Endothelial cell of umbilical vein (primary cell): ENCODE measurements at places on chromosomes 7 and 10.

- H3K4me3 ChIP-seq = no peak overlapping the region
- no peaks in the 10 kb centered on the region for H3K36me3 ChIP-seq
- H3K27ac ChIP-seq = peak overlapping the region; percentile 21
- no peaks in the 10 kb centered on the region for H3K27me3 ChIP-seq
- H3K4me1 ChIP-seq = peaks cover 48% of the 10 kb centered on the region
These were observed 342.7 kb upstream of the KLF6 start for GRCh38 chr10:4127518-4128315.

DNA sequence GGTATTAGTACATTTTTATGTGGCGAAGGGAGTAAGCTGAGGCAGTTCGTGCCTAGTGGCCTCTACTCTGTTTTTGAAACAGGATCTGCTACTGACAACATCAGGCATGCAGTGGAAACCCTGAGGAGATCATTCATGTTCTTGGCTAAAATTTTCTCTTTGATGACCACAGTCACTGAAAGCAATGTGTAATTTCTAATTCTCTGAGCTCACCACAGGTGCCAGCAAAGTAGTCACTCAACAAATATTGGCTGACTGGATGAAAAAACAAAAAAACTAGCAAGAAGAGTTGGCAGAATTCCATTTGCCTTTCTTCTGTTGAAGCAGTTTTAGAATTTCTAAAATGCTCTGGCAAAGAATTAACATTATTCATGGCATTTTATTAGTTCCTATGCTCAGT lies 176.5 kb upstream of the KCTD7 start:
- H3K4me3 ChIP-seq = no peak overlapping the region
- H3K27me3 ChIP-seq = no peaks in the 10 kb centered on the region
- no peaks in the 10 kb centered on the region for H3K4me1 ChIP-seq
- no peaks in the 10 kb centered on the region for H3K36me3 ChIP-seq

- H3K4me3 ChIP-seq = no peak overlapping the region
- no peak overlapping the region for H3K27ac ChIP-seq
- peaks cover 2% of the 10 kb centered on the region for H3K27me3 ChIP-seq
- H3K4me1 ChIP-seq = no peaks in the 10 kb centered on the region
These were observed 47.7 kb upstream of the LYZL1 start for GRCh38 chr10:29240986-29241660.

- DNase-seq = no peak
- H3K4me1 ChIP-seq = no peaks in the 10 kb centered on the region
- peaks cover 4% of the 10 kb centered on the region for H3K27me3 ChIP-seq
- H3K36me3 ChIP-seq = no peaks in the 10 kb centered on the region
- no peak overlapping the region for H3K27ac ChIP-seq
- no peak overlapping the region for H3K4me3 ChIP-seq
These were observed 258.7 kb downstream of the CCDC3 start for GRCh38 chr10:12742771-12743170.

- no peaks in the 10 kb centered on the region for H3K4me1 ChIP-seq
- H3K36me3 ChIP-seq = no peaks in the 10 kb centered on the region
- no peaks in the 10 kb centered on the region for H3K27me3 ChIP-seq
- no peak overlapping the region for H3K27ac ChIP-seq
These were observed 1086.8 kb downstream of the KCNMA1 start for GRCh38 chr10:76550806-76551205.

DNA sequence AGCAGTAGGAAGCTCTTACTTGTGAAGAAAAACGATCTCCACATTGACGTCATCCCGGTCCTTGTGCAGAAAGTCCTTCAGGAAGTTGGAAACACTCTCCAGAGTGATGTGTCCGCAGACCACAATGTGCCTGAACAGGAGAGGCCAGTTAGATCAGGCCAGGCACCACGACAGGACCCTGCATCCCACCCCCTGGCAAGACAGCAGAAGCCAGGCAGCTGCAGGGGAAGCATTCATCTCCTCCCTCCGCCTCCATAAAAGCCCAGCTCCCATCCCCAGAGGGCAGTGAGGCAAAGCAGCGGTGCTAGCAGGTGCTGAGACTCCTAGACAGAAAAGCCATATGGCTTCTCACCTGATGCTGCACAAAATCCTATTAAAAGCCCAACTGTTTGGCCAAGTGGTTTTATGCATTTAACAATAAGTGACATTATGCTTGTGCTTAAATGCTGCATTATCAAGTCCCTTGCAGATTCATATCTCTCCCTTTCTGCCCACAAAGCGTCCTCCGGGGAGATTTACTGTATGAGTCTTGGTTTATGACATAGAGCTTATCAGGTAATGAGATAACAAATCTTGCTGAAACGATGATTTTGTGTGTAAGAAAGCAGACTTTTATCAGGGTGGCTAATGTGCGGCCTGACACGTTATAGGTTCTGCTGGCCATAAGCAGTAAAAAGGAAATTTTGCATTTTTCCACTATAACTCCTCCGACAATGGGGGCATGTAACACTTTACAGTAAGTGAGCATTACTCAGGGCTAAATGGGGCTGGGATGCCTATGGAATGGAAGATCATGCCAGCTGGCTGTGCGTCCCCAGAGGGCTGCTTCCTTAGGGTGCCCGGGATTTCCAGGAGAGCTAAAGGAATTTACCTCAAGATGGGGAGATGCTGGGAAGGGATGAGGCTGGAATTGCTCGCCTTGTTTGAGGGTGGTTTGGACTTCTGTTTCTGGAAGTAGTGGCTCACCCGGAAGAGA lies 546.9 kb downstream of the KCNMA1 start:
- no peaks in the 10 kb centered on the region for H3K36me3 ChIP-seq
- H3K27me3 ChIP-seq = no peaks in the 10 kb centered on the region
- H3K27ac ChIP-seq = no peak overlapping the region
- DNase-seq = no peak

DNA sequence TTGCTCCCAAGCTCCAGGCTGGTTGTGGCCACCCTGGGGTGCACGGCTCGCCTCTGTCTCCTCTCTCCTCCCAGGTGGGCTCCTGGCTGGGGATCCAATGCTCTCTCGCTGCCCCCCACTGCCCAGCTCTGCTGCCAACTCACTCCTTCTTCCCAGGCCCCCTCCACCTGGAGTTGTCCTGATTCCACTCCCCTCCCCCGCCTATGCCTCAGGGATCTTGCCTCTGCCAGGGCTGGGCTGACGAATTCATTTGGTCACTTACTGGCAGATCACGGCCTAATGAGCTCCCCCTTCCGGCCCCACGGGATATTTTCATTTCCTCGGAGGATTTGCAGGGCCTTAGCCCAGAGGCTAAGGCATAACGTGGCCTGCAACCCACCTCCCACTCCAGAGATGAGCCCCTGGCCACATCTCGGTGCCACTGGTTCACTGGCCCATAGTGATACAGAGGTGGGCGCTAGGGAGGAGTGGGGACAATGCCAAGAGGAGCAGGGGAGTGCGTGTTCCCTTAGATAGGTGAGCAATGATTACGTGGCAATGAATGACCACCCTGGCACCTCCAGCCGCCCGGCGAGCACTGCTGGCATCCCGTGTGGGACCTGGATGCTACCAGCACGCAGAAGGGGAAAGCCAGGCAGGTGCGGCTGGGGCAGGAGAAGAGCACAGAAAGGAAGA lies 344.6 kb upstream of the SHH start:
- no peak for DNase-seq
- H3K4me3 ChIP-seq = no peak overlapping the region
- H3K27me3 ChIP-seq = no peaks in the 10 kb centered on the region
- no peaks in the 10 kb centered on the region for H3K36me3 ChIP-seq
- H3K27ac ChIP-seq = no peak overlapping the region
- H3K4me1 ChIP-seq = no peaks in the 10 kb centered on the region

- no peaks in the 10 kb centered on the region for H3K36me3 ChIP-seq
- no peak overlapping the region for H3K27ac ChIP-seq
- no peaks in the 10 kb centered on the region for H3K27me3 ChIP-seq
- no peak for DNase-seq
- H3K4me1 ChIP-seq = peaks cover 21% of the 10 kb centered on the region
These were observed 5.0 kb downstream of the TNS3 start for GRCh38 chr7:47576866-47577306.

DNA sequence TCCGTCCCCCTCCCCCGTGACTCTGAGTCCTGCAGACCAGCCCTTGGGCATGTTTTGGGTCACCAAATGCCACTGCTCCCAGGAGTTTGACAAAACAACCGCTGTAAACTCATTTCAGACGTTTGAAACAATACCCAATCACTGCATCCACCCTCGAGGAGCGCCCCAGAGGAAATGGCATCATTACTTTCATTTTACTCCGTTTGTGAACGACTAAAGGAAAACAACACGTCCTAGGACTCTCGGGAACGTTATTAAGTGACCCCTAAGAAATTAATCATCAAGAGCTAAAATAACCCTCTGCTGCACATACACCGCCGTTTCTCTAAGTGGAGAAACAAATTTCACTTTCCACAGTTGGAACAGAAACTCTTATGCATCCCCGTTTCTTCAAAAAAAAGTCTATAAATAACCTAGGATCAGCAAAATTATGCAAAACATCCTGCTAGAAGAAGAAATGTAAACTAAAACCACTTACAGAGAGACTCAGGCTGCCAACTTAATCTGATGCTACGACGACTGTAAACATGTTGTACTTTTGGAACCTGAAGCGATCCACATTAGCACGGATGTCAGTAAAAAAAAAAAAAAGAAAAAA lies 109.9 kb upstream of the EFCAB10 start:
- H3K4me3 ChIP-seq = peak overlapping the region; percentile 78
- peaks cover 6% of the 10 kb centered on the region for H3K4me1 ChIP-seq
- peak overlapping the region; percentile 71 for H3K27ac ChIP-seq
- peak; percentile 89 for DNase-seq

DNA sequence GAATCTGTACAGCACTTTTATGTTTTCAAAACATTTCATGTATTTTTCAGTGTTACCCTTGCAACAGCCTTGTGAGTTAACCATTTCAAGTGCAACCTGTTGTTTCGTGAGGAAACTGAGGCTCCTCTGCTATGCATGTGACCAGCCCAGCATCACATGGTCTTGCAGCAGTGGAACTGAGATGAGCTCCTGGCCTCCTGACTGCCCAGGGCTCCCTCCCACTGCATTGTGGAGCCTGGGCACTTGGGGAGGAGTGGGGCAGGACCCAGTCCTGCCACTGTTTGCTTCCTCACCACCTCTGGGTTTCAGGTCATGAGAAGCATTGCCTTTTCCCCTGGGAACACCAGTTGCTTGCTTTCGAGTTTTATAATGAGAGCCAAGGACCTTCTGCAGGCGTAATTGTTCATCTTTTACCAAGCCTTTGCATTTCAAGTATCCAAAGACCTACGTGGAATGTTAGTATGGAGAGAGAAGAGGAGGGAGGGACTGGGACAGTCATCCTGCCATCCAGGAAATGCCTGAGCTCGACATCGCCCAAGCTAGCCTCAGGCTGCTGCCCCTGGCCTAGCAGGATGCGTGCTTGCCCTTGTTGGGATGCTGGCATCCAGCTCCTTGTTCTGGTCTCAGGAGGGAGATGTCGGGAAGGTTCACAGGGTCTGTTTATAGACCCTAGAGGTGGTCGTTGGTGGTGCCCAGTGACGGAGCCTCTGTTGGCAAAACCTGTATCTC lies 32.3 kb upstream of the BHLHA15 start:
- no peak overlapping the region for H3K4me3 ChIP-seq
- H3K4me1 ChIP-seq = no peaks in the 10 kb centered on the region
- no peak overlapping the region for H3K27ac ChIP-seq
- DNase-seq = no peak

- H3K27ac ChIP-seq = no peak overlapping the region
- peaks cover 50% of the 10 kb centered on the region for H3K4me1 ChIP-seq
- no peak overlapping the region for H3K4me3 ChIP-seq
- no peaks in the 10 kb centered on the region for H3K27me3 ChIP-seq
- DNase-seq = no peak
- no peaks in the 10 kb centered on the region for H3K36me3 ChIP-seq
These were observed 162.1 kb downstream of the FANK1 start for GRCh38 chr10:126058507-126058906.

DNA sequence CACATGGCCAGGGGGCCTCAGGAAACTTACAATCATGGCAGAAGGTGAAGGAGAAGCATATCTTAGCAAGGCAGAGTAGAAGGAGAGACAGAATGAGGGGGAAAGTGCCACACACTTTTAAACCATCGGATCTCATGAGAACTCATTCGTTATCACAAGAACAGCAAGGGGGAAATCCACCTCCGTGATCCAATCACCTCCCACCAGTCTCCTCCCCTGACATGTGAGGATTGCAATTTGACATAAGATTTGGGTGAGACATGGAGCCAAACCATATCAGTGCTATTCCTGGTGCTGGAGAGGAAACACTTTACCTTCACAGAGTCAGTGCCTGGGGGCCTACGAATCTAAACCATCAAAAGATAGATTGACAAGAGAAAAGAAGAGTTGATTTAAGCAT lies 61.8 kb downstream of the LGI1 start:
- no peak overlapping the region for H3K4me3 ChIP-seq
- DNase-seq = no peak
- H3K27me3 ChIP-seq = peaks cover 27% of the 10 kb centered on the region

GRCh38 chr10:128365156-128365725 lies 239.0 kb upstream of the MKI67 start:
- H3K4me1 ChIP-seq = no peaks in the 10 kb centered on the region
- no peak overlapping the region for H3K4me3 ChIP-seq
- H3K36me3 ChIP-seq = no peaks in the 10 kb centered on the region
- H3K27ac ChIP-seq = no peak overlapping the region
- no peak for DNase-seq

- peaks cover 1% of the 10 kb centered on the region for H3K27me3 ChIP-seq
- H3K36me3 ChIP-seq = no peaks in the 10 kb centered on the region
- no peak overlapping the region for H3K27ac ChIP-seq
- H3K4me1 ChIP-seq = no peaks in the 10 kb centered on the region
- no peak overlapping the region for H3K4me3 ChIP-seq
These were observed 19.8 kb downstream of the PIK3AP1 start for GRCh38 chr10:96700374-96701099.

DNA sequence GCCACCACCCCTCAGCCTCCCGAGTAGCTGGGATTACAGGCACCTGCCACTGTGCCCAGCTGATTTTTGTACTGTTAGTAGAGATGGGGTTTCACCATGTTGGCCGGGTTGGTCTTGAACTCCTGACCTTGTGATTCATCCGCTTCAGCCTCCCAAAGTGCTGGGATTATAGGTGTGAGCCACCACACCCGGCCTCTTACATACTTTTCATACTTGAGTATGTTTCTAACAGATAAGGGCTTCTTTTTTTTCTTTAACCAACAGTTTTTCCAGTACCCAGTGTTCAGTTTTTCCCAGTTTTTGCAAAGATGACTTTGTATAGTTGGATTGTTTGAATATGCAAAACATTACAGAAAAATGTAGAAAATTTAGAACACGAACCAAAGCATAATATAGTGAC lies 7.7 kb downstream of the EIF4H start:
- H3K27me3 ChIP-seq = no peaks in the 10 kb centered on the region
- H3K36me3 ChIP-seq = peaks cover 4% of the 10 kb centered on the region
- H3K27ac ChIP-seq = no peak overlapping the region
- peaks cover 50% of the 10 kb centered on the region for H3K4me1 ChIP-seq
- no peak overlapping the region for H3K4me3 ChIP-seq
- no peak for DNase-seq

DNA sequence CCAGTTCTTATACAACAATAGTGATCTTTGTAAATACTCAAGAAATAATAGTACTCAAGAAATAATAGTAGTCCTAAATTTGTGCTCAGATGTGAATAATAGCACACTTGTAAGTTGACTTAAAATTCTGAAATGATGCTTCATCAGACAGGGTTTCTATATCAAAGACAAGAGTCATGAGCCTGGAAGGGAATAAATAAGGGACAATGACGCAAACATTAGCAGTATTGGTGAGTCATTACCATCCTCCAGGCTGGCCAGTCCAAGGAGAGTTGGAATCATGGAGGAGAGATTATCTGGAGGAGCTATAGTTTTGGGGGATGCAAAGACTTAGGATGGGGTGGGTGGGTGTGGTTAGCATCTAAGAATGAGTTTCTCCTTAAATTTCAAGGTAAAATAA lies 6.1 kb upstream of the SH3PXD2A start:
- H3K36me3 ChIP-seq = no peaks in the 10 kb centered on the region
- H3K4me1 ChIP-seq = no peaks in the 10 kb centered on the region
- H3K27me3 ChIP-seq = no peaks in the 10 kb centered on the region
- H3K27ac ChIP-seq = no peak overlapping the region
